ENCODE measurements at places on chromosomes 16 and 17.

DNA sequence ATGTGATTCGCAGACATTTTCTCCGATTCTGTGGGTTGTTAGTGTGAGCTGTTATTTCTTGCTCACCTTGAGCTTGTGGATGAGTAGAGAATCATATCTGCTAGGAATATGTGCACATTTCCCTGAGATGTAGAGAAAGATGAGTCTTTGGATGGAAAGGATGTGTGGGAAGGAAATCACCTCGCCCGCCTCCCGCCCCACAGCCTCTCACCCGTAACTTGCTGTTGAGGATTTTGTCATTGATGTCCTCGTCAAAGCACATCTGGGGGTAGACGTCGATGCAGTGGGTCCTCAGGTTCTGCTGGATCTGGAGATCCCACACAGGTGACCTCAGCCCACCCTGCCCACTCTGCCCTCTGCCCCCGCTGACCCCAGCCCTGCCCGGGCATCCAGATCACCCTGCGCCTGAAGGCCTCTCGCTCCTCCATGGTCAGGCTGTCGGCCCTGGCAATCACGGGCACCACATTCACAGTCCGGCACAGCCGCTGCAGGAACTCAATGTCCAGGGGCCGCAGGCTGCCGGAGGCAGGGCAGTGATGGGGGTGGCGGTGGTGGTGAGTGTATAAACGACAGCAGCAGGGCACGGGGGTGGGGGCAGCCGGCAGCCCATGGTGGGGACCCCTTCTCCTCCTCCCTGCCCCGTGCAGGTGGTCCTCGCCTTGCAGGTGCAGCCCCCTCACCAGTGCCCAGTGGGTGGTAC lies 4.7 kb downstream of the SEPTIN12 start:
- no peak for DNase-seq

DNA sequence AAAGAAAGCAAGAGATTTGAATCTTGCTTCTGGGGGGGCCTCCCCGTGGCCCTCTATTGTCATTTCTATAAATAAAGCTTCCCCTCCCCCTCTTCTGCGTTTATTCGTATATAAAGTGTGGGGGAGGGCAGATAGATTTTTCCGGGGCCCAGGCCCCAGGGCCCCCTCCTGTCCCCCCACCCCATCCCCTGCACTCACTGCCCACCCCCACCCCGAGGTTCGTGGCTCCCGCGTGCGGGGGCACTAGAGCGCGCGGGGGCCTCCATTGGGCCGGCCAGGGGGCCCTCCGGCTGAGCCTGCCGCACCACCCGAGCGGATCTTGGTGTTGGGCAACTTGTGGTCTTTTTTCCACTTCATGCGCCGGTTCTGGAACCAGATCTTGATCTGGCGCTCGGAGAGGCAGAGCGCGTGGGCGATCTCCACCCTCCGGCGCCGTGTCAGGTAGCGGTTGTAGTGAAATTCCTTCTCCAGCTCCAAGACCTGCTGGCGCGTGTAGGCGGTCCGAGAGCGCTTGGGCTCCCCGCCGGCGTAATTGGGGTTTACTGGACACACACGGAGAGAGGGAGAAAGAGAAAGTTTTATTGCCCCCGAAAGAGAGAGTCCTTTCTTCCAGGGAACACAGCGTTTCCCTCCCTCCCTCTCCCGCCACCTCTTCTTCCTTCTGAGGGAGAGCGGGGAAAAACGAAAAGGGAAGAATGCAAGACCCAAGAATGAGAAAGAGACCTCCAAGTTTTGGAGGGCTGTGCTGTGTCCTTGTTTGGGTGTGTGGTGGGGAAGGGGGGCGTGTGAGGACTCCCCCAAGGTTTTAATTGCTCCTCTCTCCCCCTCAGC lies 1.5 kb downstream of the HOXB4 start:
- DNase-seq = no peak

- no peak for DNase-seq
These were observed 49.3 kb downstream of the ZNF652 start for GRCh38 chr17:49312722-49313121.

- DNase-seq = no peak
These were observed 31.6 kb upstream of the LRRC37A3 start for GRCh38 chr17:64950871-64951270.

DNA sequence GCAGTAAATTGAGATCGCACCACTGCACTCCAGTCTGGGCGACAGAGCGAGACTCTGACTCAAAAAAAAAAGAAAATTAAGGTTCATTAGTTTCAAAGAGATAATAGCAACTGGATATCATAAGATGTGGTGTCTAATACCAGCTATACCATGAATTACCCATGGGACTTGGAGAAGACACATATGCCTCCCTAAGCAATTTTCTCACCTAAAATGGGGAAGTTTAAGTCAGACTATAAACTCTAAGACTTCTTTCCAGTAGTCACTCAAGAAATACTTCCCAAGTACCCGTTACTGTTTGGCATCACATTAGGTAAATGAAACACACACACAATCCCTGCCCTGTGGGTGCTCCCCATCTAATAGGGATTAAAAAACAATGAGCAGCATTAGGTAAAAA lies 22.6 kb downstream of the SMURF2 start:
- DNase-seq = no peak

All from stimulated activated CD4-positive, alpha-beta T cell treated with anti-CD3 and anti-CD28 coated beads, Interleukin-12 subunit alpha, Interleukin-12 subunit beta, amount 100 ng/mL, for 48 hours (primary cell).